ENCODE measurements at places on chromosomes 1 and 21.

- DNase-seq = no peak
Observed at GRCh38 chr21:42405064-42406013, 1.6 kb downstream of the UBASH3A start.

GRCh38 chr1:232899268-232899667 is 51.1 kb upstream of the NTPCR start:
- DNase-seq = no peak

- no peak for DNase-seq
Observed at GRCh38 chr1:26936823-26937222, 15.3 kb downstream of the NUDC start.

DNA sequence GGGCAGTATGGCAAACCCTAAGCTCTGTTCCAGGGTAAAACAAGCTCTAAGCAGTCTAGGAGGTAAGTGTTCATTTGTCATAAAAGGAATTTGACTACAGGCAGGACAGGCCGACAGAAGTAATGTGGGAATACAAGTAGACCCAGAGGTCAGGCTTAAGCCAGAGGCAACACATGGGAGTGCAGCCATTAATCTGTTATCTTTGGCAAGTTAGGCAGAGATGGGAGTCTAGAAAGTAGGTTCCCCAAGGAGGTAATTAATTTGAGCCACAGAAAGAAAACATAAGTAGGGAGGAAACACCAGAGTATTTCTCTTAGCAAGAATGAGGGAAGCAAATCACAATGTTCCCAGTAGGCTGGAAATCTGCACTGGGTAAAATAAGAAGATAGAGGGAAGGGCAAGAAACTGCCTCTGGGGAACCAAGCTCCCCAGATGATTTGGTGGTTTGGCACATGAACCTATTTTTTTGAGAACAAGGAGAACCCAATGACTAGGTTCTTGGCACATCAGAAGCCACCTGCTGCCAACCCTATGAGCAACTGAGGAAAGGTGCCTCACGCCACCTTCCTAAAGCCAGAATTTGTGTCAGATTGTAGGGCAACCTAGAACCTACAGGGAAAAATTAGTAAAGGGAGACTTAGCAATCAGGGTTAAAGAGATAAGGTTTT is 636.4 kb upstream of the PLXNA2 start:
- no peak for DNase-seq

GRCh38 chr1:155322953-155323728 is 2.4 kb downstream of the RUSC1 start:
- DNase-seq = peak; percentile 93
